ENCODE measurements at places on chromosomes 6 and 20. TPM values are rescaled to one million over a fixed set of nuclear protein-coding genes. Genes with fewer than 3 reads are reported as not detected.

Gene BFSP1
- not detected for polyA plus RNA-seq

- no peak overlapping the region for H3K27ac ChIP-seq
- H3K36me3 ChIP-seq: no peaks in the 10 kb centered on the region
- H3K4me3 ChIP-seq: no peak overlapping the region
- H3K27me3 ChIP-seq: no peaks in the 10 kb centered on the region
Measured at GRCh38 chr6:105880030-105880492, 206.1 kb upstream of the PRDM1 start.

- no peak for DNase-seq
- peaks cover 5% of the 10 kb centered on the region for H3K4me1 ChIP-seq
- no peaks in the 10 kb centered on the region for H3K27me3 ChIP-seq
- no peaks in the 10 kb centered on the region for H3K36me3 ChIP-seq
- H3K27ac ChIP-seq: no peak overlapping the region
Measured at GRCh38 chr6:34723203-34723602, 26.6 kb upstream of the ILRUN start.

- no peaks in the 10 kb centered on the region for H3K27me3 ChIP-seq
- no peak overlapping the region for H3K4me3 ChIP-seq
- no peaks in the 10 kb centered on the region for H3K36me3 ChIP-seq
- no peak overlapping the region for H3K27ac ChIP-seq
- no peak for DNase-seq
Measured at GRCh38 chr6:95143408-95144180, 433.7 kb upstream of the MANEA start.

DNA sequence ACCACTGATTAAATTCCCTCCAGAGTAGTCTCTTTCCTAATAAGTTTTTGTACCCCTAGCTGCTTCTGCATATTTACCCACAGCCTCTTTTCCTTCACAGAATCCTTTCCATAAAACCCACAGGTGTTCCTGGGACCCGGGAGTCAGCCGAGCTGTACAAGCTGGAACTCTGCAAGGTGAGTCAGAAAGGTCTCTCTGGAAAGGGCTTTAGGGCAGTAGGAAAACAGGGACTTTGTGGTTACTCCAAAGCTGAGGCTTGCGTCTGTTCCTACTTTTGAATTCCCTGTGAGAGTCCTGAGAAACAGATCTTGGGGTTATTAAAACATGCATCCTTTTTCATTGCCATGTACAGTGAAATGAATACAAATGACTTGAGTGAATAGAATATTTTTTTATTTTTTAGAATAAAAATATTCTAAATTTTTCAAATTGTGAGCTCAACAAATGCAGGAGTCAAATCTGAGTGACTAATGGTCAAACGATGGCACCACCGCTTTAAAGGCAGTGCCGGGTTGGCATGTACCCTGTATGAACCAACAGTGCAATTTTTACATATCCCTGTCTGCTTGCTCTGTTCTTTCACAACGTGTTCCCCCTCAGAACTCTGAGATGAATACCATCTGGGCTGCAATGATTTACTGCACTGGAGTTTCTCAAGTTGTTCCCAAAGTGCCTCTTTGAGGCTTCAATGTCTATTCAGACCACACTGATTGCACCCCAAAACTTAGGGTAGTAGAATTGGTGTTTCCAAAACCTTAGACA is 78.4 kb downstream of the GFRAL start:
- no peak for DNase-seq
- no peak overlapping the region for H3K4me3 ChIP-seq
- H3K36me3 ChIP-seq: no peaks in the 10 kb centered on the region
- no peak overlapping the region for H3K27ac ChIP-seq
- no peaks in the 10 kb centered on the region for H3K27me3 ChIP-seq

DNA sequence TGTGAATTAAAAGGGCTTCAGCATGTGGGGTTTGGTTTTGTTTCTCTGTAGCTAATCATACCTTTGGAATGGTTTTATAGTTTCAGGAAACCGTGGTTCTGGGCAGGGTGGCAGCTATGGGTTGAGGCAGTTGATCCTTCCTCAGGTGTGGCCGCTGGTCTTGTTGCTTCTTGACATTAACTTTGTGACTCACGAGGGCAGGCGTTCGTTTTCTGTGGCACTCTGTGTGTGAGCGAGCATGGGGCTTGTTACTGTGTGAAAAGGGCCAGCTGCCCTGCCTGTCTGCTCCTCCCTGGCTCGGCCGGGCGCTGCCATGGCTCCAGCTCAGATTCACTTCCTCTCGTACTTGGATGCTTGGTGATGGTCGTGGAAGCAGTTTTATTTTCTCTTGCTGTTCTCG is 16.2 kb downstream of the DNAJC5 start:
- H3K36me3 ChIP-seq: no peaks in the 10 kb centered on the region
- H3K4me3 ChIP-seq: no peak overlapping the region
- H3K27ac ChIP-seq: no peak overlapping the region
- no peaks in the 10 kb centered on the region for H3K27me3 ChIP-seq
- H3K4me1 ChIP-seq: no peaks in the 10 kb centered on the region

GRCh38 chr6:167907837-167908681 is 81.3 kb downstream of the AFDN start:
- no peaks in the 10 kb centered on the region for H3K27me3 ChIP-seq
- no peak overlapping the region for H3K4me3 ChIP-seq
- peak; percentile 60 for DNase-seq
- H3K4me1 ChIP-seq: peaks cover 6% of the 10 kb centered on the region

GRCh38 chr20:52168116-52168515 is 23.5 kb downstream of the ZFP64 start:
- H3K4me3 ChIP-seq: no peak overlapping the region
- H3K27ac ChIP-seq: no peak overlapping the region
- no peaks in the 10 kb centered on the region for H3K4me1 ChIP-seq
- no peaks in the 10 kb centered on the region for H3K27me3 ChIP-seq
- peaks cover 2% of the 10 kb centered on the region for H3K36me3 ChIP-seq

GRCh38 chr6:39700362-39700761 is 24.8 kb downstream of the KIF6 start:
- H3K4me1 ChIP-seq: no peaks in the 10 kb centered on the region
- DNase-seq: no peak
- H3K27me3 ChIP-seq: no peaks in the 10 kb centered on the region
- H3K27ac ChIP-seq: no peak overlapping the region

DNA sequence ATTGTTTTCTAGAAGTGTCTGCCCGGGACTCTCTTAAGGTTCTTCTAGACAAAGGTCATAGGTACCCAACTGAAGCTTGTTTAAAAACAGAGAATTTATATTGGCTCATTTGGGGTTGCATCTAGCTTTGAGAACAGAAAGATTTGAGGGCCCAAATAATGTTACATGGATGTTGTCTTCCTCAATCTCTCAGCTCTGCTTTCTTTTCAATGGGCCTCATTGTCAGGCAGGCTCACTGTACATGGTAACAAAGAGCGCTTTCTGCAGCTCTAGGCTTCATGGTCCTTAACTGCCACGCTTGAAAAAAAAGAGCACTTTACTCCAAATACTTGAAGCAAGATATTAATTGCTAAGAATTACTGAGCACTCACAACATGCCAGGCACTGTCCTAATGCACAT is 22.2 kb downstream of the NHLRC1 start:
- H3K27ac ChIP-seq: no peak overlapping the region
- no peaks in the 10 kb centered on the region for H3K36me3 ChIP-seq
- no peaks in the 10 kb centered on the region for H3K4me1 ChIP-seq
- no peaks in the 10 kb centered on the region for H3K27me3 ChIP-seq

- DNase-seq: no peak
- no peak overlapping the region for H3K4me3 ChIP-seq
- no peak overlapping the region for H3K27ac ChIP-seq
- H3K4me1 ChIP-seq: no peaks in the 10 kb centered on the region
Measured at GRCh38 chr6:137512757-137513605, 18.8 kb upstream of the OLIG3 start.

- no peaks in the 10 kb centered on the region for H3K36me3 ChIP-seq
- no peak overlapping the region for H3K27ac ChIP-seq
- no peak overlapping the region for H3K4me3 ChIP-seq
- H3K4me1 ChIP-seq: no peaks in the 10 kb centered on the region
Measured at GRCh38 chr20:1631309-1632151, 11.7 kb upstream of the SIRPB1 start.

DNA sequence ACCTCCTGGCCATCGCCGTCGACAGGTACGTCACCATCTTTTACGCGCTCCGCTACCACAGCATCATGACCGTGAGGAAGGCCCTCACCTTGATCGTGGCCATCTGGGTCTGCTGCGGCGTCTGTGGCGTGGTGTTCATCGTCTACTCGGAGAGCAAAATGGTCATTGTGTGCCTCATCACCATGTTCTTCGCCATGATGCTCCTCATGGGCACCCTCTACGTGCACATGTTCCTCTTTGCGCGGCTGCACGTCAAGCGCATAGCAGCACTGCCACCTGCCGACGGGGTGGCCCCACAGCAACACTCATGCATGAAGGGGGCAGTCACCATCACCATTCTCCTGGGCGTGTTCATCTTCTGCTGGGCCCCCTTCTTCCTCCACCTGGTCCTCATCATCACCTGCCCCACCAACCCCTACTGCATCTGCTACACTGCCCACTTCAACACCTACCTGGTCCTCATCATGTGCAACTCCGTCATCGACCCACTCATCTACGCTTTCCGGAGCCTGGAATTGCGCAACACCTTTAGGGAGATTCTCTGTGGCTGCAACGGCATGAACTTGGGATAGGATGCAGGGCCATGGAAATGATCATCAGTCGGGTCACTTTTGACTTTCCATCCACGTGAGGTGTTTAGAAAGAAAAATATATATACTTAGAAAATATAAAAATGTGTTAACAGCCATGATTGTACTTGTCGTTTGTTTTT is 868 bp downstream of the MC3R start:
- H3K36me3 ChIP-seq: no peaks in the 10 kb centered on the region
- H3K4me3 ChIP-seq: no peak overlapping the region
- no peaks in the 10 kb centered on the region for H3K4me1 ChIP-seq
- no peak overlapping the region for H3K27ac ChIP-seq
- no peak for DNase-seq
- no peaks in the 10 kb centered on the region for H3K27me3 ChIP-seq

Gene GABRR2
- polyA plus RNA-seq: 0.33 TPM

- no peak for DNase-seq
- H3K27ac ChIP-seq: no peak overlapping the region
- no peaks in the 10 kb centered on the region for H3K36me3 ChIP-seq
- H3K4me1 ChIP-seq: no peaks in the 10 kb centered on the region
- H3K4me3 ChIP-seq: no peak overlapping the region
Measured at GRCh38 chr20:48574383-48574782, 253.4 kb downstream of the PREX1 start.

DNA sequence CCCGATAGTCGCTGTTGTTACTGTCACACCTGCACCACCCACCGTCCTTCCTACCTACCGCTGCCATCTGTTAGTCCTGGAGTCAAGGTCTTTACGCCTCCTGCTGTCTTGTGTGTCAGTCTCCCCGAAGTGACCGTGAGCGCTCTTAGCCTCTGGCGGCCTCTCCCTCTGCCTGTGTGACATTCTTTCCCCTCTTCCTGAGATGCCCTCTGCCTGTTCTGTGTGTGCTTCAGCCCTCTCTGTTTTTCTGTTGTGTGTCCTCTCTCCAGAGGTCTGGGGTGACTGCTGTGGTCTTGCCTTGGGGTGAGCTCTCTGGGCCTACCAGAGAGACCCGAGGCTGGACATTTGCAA is 54.9 kb downstream of the TCP11 start:
- no peak overlapping the region for H3K4me3 ChIP-seq
- DNase-seq: no peak
- H3K27ac ChIP-seq: no peak overlapping the region
- no peaks in the 10 kb centered on the region for H3K27me3 ChIP-seq
- no peaks in the 10 kb centered on the region for H3K4me1 ChIP-seq

DNA sequence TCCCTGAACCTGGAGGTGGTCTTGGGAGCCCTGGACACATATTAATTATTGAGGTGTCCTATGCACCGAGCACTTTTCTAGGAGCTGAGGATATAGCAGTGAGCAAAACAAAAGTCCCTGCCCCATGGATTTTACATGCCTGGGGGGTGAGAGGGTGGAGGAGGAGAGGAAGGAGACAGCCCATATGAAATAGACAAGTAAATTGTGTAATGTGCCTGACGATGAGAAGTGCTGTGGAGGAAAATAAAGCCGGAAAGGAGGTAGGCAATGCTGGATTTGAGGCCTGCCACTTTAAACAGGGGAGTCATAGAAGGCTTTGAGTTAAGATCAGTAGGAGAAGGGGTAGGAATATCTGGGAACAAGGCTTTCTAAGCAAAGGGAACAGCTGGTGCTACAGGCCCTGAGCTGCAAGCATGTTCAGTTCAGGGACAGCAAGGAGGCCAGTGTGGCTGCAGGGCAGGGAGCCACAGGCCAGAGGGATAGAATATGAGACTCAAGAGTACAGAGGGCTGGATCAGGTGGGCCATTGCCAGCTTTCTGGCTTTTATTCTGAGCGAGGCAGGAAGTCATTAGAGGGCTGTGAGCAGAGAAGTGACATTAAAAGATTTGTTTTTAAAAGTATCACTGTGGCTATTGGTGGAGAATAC is 19.1 kb upstream of the MYLIP start:
- no peaks in the 10 kb centered on the region for H3K4me1 ChIP-seq
- H3K27ac ChIP-seq: no peak overlapping the region
- no peaks in the 10 kb centered on the region for H3K27me3 ChIP-seq
- no peaks in the 10 kb centered on the region for H3K36me3 ChIP-seq
- DNase-seq: no peak

DNA sequence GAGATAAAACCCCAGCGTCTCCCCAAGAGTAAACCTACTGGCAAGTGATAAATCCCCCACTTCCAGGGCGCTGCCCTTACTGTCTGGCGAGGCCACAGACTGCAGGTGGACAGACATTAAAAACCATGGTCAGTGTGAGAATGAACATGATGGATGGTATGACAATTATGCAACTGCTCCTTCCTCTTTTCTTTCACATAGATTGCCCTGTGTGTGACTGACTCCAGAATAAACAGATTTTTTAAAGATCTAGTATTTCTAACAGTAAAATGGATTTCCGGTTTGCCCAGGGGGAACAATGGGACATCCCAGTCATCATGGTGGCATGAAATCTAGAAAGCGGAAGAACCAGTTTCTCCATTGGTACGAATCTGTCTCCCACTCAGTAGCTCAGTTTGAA is 153.7 kb downstream of the FOXC1 start:
- no peak for DNase-seq
- peaks cover 21% of the 10 kb centered on the region for H3K4me1 ChIP-seq
- peaks cover 12% of the 10 kb centered on the region for H3K36me3 ChIP-seq
- H3K4me3 ChIP-seq: no peak overlapping the region
- H3K27me3 ChIP-seq: no peaks in the 10 kb centered on the region

DNA sequence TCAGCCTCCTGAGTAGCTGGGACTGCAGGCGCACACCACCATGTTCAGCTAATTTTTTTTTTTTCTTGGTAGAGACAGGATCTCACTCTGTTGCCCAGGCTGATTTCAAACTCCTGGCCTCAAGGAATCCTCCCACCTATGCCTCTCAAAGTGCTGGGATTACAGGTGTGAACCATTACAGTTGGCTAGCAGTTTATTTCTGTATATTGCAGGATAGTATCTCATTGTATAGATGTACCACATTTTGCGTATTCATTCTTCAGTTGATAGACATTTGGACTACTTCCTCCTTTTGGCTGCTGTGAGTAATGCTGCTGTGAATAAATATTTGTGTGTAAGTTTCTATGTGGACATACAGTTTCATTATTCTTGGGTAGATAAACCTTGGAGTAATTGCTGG is 32.9 kb downstream of the ASXL1 start:
- H3K27me3 ChIP-seq: no peaks in the 10 kb centered on the region
- peaks cover 5% of the 10 kb centered on the region for H3K36me3 ChIP-seq
- no peak overlapping the region for H3K4me3 ChIP-seq
- no peaks in the 10 kb centered on the region for H3K4me1 ChIP-seq
- H3K27ac ChIP-seq: no peak overlapping the region

Gene KHDC1L
- 0.19 TPM for polyA plus RNA-seq

All from small intestine (tissue), 16 donors.